ENCODE measurements at places on chromosomes 16 and 17.

- H3K36me3 ChIP-seq, result no peaks in the 10 kb centered on the region
- H3K27ac ChIP-seq, result peak overlapping the region; percentile 75
- no peak for DNase-seq
- H3K4me1 ChIP-seq, result peaks cover 49% of the 10 kb centered on the region
Measured at GRCh38 chr17:33967608-33968349, 287.3 kb upstream of the CCL2 start.

GRCh38 chr17:55416000-55416399 is 5.6 kb downstream of the MMD start:
- H3K4me1 ChIP-seq, result peaks cover 64% of the 10 kb centered on the region
- H3K36me3 ChIP-seq, result peaks cover 44% of the 10 kb centered on the region
- H3K4me3 ChIP-seq, result no peak overlapping the region
- no peaks in the 10 kb centered on the region for H3K27me3 ChIP-seq

DNA sequence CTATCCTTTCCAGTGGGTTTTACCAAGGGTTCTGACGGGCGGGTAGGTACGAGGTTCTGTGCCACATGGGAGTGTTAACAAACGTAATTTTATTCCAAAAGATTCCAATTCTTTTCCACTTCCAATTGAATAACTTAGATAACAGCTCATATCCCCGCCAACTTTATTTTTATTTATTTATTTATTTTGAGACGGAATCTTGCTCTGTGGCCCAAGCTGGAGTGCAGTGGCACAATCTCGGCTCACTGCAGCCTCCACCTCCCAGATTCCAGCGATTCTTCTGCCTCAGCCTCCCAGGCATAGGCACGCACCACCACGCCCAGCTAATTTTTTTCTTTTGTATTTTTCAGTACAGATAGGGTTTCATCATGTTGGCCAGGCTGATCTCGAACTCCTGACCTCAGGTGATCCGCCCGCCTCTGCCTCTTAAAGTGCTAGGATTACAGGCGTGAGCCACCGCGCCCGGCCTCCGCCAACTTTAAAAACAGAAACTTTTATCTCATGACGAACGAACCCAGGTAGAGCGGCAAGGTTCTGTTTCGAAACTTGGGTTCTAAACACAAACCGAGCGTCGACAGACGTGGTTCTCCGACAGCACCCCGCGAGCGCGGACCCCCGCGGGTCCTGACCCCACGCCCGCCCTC is 613 bp downstream of the ECI1 start:
- peaks cover 5% of the 10 kb centered on the region for H3K4me1 ChIP-seq
- peak overlapping the region; percentile 91 for H3K4me3 ChIP-seq
- DNase-seq, result peak; percentile 34

DNA sequence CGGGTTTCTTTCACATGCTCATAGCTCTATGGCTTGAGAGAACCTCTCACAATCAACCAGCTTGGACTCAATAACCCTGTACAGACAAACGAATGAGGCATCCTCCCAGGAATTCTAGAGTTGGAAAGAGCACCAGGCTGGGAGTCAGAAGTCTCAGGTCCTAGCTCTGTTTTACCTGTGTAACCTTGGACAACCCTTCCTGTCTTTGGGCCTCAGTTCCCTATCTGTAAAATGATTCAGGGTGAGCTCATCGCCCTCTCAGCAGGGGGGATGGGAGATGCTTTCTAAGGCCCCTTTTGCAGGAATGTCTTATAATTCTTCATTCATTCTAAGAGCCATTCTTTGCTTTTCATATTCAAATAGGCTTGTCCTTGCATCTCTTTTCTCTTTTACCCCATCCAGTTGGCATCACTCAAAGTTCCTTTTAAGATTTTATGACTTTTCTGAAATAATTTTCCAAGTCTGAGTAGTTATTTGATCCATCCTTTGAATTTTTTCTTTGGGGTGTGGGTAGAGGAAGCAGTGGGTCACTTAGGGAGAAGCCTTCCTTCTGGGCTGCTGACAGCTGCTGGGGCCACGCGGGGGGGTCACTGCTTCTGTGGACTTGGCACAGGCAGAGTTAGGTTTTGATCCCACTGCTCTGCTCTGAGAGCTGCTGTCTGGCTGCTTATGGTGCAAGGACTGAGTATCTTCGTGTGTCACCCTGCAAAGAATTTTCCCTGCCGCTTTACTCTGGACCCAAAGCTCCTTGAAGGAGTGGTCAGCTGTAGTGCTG is 102.7 kb downstream of the UTP18 start:
- H3K27ac ChIP-seq, result no peak overlapping the region
- no peak for DNase-seq
- H3K27me3 ChIP-seq, result no peaks in the 10 kb centered on the region
- H3K4me3 ChIP-seq, result no peak overlapping the region
